ENCODE measurements at places on chromosomes 3 and 15. TPM values are rescaled to one million over a fixed set of nuclear protein-coding genes. Genes with fewer than 3 reads are reported as not detected.

SLC24A5 gene
- not detected for total RNA-seq

SLC12A1 gene
- not detected for total RNA-seq

ITIH1 gene
- total RNA-seq = not detected

ATP10A gene
- total RNA-seq = 1.7 TPM

ROPN1 gene
- total RNA-seq = not detected

TPRG1 gene
- total RNA-seq = 3.3 TPM

RAP2B gene
- total RNA-seq = 3.3 TPM

STXBP5L gene
- total RNA-seq = not detected

DNA sequence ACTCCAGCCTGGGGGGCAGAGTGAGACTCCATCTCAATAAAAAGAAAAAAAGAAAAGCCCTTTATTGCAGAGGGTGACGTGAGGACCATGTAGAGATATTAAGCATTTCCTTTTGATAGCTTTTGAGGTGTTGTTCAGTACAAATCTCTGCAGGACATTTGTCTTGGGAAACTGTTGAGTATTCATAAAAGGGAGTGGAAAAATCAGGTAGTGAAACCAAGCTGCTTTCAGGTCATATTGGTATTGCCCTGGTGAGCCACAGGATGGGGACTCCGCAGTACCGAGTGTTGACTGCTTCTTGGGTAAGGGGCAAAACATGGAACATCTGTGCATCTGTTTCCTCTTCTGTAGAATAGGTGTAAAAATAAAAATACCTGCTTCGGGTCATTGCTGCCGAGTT is 9.9 kb downstream of the ITPR1 start:
- no peak for DNase-seq

DNA sequence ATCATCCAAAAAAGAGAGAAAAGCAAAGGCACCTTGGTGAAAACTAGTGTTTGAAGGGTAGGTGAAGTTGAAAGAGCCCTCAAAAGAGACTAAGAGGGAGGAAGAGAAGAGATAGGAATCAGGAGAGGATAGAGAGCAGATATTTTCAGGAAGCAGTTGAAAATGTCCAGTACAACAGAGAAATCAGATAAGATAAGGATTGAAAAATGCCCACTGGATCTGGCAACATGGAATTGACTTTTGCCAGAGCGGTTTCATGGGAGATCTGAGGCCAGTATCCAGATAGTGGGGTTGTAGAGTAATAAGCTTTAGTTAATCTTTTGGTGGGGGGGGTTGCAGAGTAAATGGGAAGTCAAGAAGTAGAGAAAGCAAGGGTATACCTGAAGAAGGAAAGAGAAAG is 337.4 kb downstream of the IL5RA start:
- no peak for DNase-seq

DNA sequence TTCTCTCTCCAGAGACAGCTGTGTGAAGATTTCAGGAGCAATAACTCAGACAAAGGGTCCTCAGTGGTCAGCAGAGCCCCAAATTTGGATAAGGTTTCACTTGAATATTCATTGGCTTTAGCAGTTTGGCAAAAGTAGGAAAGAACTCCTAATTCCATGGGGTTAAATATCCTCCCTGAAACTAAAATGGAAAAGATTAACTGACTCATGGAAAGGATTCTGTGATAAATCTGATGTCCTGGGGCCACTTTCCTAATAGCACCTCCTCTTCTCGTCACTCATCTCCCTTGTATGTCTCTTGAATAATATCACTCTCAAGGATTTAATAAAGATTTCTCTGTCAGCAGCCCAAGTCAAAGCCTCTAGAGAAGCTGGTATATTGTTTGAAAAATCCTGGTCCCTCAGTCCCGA is 33.3 kb upstream of the TBC1D23 start:
- no peak for DNase-seq

DNA sequence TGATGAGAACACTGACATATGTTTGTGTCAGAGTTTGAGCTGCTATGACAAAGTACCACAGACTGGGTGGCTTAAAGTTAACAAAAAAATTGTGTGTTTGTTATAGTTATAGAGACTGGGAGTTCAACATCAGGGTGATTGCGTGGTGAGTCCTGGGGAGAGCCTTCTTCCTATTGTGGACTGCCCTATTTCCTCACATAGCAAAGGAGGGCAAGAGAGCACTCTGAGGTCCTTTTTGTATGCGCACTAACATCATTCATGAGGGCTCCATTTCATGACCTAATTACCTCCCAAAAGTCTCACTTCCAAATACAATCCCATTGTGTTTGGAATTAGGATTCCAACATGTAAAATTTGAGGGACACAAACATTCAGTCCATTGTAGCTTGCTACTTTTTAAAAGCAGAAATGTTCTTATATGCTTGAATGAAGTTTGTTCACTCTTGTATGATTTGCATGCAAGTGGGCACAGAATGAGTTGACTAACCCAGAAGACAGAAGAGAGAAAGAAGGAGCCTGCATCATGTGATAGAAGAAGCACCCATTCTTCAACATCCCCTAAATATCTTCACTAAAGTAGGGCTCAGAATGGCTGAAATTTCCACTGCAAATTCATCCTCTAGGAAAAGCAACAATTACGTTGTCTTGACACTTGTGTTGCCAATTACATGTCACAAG is 18.9 kb upstream of the ALCAM start:
- no peak for DNase-seq

GRCh38 chr3:148708409-148708808 is 10.7 kb downstream of the AGTR1 start:
- no peak for DNase-seq

- no peak for DNase-seq
These were observed 41.9 kb downstream of the GPR160 start for GRCh38 chr3:170079536-170080165.

GRCh38 chr3:144868506-144868905 is 896.9 kb downstream of the DIPK2A start:
- no peak for DNase-seq

DNA sequence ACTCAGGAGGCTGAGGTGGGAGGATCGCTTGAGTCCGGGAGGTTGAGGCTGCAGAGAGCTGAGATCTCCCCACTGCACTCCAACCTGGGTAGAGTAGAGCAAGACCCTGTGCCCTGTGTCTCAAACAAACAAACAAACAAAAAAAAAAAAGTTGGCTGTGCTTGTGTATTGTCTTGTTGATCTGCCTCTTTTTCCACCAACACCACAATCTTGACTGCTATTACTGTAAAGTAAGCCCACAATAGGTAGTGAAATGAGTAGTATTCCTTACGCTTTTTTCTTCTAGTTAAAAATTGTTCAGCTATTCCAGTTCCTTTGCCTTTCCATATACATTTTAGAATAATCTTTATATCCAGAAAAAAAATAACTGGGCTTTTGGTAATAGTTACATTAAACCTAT is 35.5 kb downstream of the PTH1R start:
- DNase-seq = no peak

GRCh38 chr3:15325228-15325627 is 7.2 kb downstream of the SH3BP5 start:
- no peak for DNase-seq

DNA sequence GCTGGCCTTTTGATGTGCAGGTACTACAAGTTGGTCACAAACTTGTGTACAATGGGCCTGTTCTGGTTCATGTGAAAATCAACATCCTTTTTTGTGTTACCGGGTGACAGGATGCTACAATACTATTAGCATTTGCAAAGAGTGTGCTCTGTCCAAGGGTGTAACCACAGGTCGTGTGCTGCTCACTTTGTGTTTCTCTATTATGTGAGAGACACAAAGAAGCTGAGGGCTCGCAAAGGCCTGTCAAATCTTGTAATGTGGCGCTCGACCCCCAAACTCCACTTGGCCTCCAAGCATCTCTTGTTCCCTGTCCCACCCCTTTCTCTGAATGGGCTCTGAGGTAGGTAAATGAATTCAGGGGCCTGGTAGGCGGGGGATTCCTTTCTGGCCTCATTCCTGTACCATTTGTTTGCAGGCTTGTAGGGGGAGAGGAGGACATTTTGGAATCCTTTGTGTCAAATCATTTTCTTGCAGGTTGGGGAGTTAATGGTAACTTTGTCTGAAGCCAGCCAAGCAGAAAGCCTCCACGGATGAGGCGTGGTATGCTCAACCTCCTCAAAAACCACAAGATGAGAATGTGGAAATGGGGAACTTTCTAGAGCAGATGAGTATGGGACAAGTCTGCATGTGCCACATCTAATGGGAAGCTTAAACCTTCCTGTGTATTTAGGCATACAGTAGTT is 109.1 kb downstream of the OPA1 start:
- DNase-seq = no peak

DNA sequence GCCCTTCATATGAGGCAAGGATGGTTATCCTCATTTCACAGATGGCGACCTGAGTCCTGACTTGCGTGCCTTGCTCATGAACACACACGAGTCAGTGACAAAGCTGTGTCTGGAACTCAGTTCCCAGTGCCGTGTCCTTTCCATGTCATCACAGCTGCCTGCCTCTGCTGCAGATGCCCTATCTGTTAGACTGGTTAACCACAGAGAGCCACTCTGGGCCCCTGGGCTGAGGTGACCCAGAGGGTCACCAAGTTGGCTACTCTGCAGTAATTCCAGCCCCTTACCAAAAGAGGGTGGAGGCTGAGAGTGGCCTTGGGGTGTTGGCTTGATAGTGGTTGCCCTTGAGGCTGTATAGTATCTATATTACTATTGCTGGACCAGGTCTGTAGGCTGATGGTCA is 41.0 kb downstream of the RAB11A start:
- no peak for DNase-seq

DNA sequence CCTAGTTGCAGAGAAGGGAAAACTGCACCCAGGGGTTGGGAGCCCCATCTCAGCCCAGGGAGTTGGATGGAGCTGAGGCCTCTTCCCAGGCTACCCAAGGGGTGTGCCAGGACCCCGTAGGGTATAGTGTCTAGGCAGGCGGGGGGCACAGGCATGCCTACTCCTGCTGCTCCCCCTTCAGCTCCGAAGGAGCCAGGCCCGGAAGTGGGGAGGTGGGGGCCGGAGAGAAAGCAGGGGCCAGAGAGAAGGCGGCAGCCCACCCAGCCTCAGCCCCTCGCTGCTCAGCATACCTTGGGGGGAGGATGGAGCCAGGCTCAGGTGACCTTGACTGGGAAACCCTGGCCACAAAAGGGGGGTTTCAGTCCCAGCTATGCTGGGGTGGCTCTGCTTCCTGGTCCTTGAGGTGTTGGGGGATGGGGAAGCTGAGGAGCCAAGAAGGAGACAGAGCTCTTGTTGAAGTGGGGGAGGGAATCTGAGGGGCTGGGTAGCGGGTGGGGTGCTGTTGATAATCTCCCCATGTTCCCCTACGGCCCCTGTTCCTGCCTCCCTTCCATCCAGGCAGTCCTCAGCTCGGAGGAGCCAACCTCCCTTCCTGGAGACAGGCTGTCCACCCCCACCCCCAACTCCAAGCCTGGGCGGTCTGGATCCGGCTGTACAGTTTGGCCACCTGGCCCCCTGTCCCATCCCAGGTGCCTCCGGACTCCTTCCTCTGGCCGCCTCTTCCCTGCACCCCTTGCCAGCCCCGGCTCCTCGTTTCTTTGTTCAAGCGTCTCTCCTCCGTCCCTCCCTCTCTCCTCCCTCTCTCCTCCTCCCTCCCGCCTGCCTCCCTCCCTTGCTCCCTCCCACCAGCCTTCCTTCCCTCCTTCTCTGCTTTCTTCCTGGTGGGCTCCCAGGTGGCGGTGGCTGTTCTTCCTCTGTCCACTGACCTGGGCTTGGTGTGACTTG is 1.7 kb downstream of the SEMA3F start:
- no peak for DNase-seq

DNA sequence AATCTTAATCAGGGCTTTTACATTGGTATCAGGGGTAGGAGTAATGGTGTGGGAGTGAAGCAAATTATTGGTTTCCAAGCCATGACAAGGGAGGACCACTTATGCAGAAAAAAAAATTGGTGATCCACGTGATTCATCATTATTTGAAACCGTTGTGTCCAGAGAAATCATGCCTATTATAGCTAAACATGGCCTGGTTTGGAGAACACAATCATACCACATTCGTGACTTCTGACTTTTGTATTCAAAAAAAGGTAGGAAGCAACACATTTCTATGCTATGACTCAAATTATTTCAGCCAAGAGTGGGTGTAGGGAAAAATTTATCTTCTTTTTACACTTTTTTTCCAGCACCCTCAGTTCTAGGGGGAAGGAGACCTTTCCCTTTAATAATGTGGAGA is 924.3 kb upstream of the GBE1 start:
- no peak for DNase-seq

DNA sequence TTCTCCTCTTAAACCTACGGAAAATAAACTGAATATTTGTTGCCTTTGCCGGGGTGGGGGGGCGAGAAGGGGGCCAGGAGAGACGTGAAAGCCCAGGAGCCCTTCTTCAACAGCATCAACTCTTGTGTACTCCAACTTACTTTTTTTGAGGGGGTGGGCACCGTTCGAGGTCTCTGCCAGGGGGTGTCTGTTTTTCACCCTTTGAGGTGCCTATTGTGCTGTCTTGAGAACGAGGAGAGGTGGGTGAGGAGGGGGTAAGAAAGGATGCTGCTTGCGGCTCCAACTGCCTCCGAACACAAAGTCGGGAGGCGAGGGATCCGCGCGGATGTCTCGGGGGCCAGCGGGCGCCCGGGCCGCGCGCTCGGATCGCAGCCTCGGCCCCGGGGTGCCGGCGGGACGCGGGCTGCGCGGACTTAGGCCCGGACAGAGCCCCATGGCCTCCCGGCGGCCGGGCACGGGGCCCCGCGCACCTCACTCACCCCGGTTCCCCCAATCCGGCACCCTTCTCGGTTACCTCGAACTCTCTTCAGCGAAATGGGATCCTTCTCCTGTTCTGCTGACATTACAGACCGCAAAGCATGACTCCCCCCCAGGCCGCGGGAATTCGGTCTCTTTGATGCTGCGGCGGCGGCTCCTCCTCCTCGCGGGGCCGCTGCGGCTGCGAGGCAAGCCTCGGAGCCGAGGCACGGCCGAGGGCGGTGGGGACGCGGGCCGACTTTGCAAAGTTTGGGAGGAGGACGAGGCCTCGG is 650 bp downstream of the PYGO1 start:
- no peak for DNase-seq

DNA sequence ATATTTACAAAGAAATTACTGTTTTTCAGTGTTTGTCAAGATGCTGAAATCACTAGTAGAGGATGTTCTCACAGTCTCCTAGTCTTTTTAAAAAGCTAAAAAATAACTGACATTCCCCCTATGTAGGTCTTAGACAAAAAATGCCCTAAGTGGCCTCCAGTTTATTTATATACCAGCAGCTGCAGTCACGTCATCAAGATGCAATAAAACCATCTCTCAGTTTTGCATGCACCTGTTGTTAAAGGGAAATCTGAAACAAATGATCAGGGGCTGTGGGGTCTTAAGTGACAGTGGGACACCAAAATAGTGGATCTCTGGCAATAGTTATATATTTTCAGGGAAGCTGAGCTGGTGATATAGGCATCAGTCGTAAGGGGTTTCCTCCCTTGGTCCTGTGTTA is 146.5 kb upstream of the ARPP21 start:
- no peak for DNase-seq

- DNase-seq = no peak
These were observed 12.1 kb upstream of the TEX9 start for GRCh38 chr15:56353119-56353518.

DNA sequence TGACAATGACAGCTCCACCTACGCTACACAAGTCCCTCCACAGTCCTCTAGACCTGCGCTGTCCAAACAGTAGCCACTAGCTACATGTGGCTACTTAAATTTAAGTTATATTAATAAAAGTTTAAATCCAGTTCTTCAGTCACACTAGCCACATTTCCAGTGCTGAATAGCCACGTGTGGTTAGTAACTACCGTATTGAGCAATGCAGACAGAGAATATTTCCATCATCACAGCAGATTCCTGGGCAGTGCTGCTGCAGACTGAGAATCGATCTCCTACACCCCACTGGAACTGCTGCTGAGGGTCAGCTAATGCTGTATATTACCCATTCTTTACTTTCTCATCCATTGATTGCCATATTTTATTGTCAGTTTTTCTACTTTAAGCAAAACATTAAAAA is 40.9 kb downstream of the HDC start:
- no peak for DNase-seq
